ENCODE measurements at places on chromosomes 16 and 17.

DNA sequence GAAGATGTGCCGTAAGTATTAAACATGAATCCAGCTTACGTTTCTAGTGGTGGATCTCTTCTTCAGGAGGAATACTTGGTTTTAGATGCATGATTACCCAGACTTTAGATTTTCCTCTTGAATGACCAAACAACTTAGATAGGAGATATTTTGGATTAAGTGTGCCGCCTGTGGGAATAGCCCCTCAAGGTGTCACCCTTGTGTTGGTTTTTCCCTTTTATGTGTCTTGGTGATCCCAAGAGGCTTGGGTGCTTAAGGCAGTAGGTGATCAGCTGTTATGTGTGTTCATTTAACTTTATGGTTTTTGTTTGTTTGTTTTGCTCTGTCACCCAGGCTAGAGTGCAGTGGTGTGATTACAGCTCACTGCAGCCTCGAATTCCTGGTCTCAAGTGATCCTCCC is 115.1 kb downstream of the PPM1E start:
- DNase-seq: no peak

GRCh38 chr17:62794666-62794971 is 13.5 kb downstream of the MARCHF10 start:
- DNase-seq: no peak

GRCh38 chr17:27218719-27219488 is 75.0 kb upstream of the WSB1 start:
- no peak for DNase-seq

GRCh38 chr16:86320237-86320595 is 190.1 kb upstream of the FOXF1 start:
- DNase-seq: no peak

- no peak for DNase-seq
Observed at GRCh38 chr16:19203374-19203966, 35.4 kb downstream of the SYT17 start.

- DNase-seq: no peak
Observed at GRCh38 chr16:23953476-23953875, 117.7 kb downstream of the PRKCB start.

DNA sequence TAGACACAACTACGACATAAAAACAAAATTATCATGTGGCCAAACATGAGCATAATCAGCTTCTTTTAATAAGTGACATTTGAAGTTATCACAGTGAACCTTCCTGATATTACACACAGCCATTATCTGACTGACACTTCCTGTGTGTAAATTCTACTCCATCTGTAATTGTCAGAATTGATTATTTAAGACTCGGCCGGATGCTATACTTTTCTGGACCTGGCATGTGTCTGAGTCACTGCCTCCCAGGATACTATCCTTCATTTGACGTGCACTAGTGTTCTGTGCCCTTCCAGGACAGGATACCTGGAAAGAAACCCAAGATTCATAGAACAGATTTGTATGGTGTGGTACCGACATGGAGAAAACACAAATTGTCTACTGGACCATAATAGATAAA is 242.0 kb downstream of the HS3ST3A1 start:
- DNase-seq: no peak

- no peak for DNase-seq
Observed at GRCh38 chr17:38601539-38602351, 4.0 kb downstream of the SRCIN1 start.

DNA sequence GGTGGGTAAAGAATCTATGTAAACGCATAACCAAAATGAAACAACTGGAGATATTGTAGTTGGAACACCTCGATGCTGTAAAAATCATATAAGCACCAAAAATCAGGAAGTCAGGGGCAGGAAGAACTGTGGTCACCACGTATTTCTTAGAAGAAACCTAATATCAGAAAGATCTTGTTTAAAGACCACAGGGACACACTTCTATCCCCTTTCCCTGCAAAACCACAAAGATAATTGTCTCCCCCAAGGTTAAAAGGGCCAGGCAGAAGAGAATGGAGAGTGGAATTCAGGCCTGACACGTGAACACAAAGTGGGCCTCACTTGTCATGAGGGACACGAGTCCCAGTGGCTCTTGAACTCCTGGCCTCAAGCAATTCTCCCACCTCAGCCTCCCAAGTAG is 68.1 kb downstream of the GSG1L start:
- DNase-seq: no peak

DNA sequence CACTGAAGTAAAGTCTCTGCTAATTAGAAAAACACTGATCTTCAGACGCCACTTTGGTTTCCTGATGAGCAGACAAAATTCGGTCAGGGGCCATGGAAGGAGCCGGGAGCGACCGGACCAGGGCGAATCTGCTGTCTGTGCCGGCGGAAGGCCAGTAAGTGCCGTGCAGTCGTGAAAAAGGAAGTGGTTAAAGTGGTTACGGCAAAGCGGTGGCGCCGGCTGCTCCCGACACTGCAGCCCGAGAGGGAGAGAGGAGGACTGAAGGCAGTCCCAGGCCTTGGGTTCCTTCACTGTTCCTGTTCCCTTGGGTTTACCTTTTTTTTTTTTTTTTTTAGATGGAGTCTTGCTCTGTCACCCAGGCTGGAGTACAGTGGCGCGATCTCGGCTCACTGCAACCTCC is 17.3 kb upstream of the HEXD start:
- no peak for DNase-seq

DNA sequence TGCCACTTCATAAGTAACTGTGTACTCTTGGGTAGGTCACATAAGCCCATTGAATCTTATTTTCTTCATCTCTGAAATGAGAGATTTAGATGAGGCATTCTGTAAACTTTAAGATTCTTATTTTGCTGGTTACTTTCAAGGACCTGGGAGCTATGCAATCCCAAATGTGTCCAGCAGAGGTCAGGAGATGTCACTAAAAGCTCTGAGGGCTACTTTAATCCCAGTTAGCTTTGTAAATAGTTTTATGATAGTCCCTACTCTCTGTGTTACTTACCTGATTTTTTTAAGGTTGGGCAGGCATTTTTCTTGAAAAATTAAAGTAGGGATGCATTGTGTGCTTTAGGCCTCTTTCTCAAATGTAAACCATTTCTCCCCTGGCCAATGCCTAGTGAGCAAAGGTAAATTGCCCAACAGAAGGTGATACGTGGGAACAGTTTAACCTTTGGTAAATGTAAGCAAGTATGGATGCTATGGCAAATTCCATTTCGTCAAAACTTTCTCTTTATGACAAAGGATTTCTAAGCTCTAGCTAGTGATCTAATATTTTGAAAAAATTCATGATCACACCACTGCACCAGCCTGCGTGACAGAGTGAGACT is 57.1 kb upstream of the WSB1 start:
- no peak for DNase-seq

GRCh38 chr17:71869293-71869692 is 251.5 kb upstream of the SOX9 start:
- no peak for DNase-seq

GRCh38 chr17:50151937-50152547 is 1.6 kb upstream of the PPP1R9B start:
- no peak for DNase-seq

- no peak for DNase-seq
Observed at GRCh38 chr17:38960402-38960801, 6.8 kb downstream of the FBXO47 start.

DNA sequence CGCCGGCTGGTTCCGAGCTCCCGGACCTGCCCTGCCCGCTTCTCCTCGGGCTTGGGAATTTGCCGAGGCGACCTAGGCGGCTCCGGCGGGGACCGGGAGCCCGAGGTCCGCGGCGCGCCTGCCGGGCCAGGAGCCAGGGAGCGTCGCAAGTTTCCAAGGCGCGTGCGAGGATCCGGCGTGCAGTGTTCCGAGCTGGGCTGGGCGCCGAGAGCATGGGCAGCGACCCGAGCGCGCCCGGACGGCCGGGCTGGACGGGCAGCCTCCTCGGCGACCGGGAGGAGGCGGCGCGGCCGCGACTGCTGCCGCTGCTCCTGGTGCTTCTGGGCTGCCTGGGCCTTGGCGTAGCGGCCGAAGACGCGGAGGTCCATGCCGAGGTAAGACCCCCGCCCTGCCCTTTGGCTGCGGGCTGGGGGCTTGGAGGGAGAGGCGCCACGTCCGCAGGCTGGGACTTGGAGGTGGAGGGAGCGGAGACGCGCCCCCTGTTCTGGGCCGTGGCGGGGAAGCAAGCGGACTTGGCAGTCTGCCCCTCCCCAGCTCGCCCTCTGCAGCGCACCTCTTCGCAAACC is 668 bp downstream of the MMP15 start:
- no peak for DNase-seq

All from fibroblast of skin of left quadriceps (primary cell).